ENCODE measurements at places on chromosomes 1 and 21.

DNA sequence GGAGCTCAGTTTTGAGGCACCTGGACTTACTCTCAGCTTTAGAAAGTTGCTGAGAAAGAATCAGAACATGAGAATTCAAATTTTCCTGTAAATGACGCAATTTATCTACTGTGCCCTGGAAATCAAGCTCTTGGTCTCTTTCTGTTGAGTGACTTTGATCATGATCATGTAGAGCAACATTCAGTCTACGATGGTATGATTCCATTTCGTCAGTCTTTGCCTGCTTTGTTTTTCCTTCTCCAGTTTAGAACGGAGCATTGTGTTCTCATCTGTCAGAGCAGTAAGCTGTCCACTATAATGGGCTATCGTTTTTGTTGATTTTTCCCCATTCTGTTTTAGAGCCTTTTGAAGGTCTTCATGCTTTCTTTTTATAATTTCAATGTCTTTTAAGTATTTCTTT lies 20.7 kb downstream of the SFT2D2 start:
- DNase-seq: no peak

DNA sequence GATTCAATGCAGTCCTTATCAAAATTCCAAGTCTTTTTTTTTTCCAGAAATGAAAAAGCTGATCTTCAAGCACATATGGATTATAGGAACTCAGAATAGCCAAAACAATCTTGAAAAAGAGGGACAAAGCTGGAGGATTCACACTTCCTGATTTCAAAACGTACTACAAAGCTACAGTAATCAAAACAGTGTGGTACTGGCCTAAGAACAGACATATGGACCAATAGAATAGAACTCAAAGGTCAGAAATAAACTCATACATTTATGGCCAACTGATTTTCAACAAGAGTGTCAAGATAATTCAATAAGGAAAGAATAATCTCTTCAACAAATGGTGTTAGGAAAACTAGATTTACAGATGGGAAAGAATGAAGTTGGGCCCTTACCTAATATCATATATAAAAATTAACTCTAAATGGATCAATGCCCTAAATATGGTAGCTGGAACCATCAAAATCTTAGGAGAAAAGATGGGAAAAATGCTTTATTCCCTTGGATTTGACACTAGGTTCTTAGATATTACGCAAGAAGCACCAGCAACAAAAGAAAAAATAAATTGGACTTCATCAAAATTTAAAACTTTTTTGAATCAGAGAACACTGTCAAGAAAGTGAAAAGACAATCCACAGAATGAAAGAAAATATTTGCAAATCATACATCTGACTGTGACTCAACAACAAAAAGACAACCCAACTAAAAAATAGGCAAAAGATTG lies 4.0 kb upstream of the KRTAP10-12 start:
- DNase-seq: no peak

GRCh38 chr1:19770436-19771190 lies 29.1 kb downstream of the TMCO4 start:
- DNase-seq: no peak

GRCh38 chr1:159162516-159163265 lies 8.7 kb upstream of the CADM3 start:
- no peak for DNase-seq

- DNase-seq: no peak
Observed at GRCh38 chr1:152348447-152348846, 11.4 kb downstream of the FLG2 start.

- no peak for DNase-seq
Observed at GRCh38 chr1:3690282-3691065, 38.2 kb downstream of the TP73 start.

DNA sequence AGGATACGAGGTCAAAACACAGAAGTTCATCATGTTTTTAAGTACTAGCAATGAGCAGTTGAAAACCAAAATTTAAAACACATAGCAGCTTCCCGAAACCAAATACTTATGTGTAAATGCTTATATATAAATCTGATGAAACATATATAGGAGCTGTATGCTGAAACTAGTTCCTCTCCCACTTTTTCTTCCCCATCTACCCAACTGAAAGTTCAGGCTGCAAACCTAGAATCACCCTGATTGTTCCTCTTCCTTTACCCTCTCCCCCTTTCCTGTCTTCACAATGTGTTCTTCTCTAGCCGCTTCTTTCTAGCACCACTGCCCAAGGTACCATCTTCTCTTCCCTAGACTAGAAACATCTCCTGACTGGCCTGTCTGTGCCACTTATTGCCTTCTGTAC lies 90.6 kb downstream of the ST3GAL3 start:
- no peak for DNase-seq

DNA sequence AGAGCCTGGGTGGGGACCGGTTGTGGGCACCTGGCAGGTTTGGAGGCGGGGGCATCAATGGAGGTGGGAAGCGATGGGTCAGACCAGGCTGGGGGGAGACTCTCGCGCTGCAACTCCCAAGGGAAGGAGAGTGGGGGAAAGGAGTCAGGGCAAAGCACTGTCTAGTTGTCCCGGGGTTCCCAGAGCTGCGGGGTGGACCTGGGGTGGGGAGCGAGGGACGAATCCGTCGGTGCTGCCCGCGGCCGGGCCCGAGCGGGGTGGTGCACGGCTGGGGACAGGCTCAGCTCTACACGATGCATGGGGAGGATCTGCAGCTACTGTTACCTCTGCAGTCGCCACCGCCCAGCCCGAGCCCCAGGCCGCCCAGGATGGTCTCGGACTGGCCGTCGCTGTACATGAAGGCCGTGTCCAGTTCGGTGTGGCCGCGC lies 427 bp downstream of the AKR7A2 start:
- DNase-seq: peak; percentile 33

- DNase-seq: no peak
Observed at GRCh38 chr1:209250861-209251636, 332.5 kb upstream of the CAMK1G start.

GRCh38 chr1:175394739-175395138 lies 202.2 kb upstream of the KIAA0040 start:
- DNase-seq: no peak

GRCh38 chr1:114003431-114003830 lies 24.2 kb downstream of the OLFML3 start:
- DNase-seq: no peak

GRCh38 chr1:55773211-55773940 lies 558.2 kb upstream of the USP24 start:
- DNase-seq: no peak

GRCh38 chr1:113758631-113759332 lies 504 bp downstream of the PHTF1 start:
- DNase-seq: peak; percentile 50

DNA sequence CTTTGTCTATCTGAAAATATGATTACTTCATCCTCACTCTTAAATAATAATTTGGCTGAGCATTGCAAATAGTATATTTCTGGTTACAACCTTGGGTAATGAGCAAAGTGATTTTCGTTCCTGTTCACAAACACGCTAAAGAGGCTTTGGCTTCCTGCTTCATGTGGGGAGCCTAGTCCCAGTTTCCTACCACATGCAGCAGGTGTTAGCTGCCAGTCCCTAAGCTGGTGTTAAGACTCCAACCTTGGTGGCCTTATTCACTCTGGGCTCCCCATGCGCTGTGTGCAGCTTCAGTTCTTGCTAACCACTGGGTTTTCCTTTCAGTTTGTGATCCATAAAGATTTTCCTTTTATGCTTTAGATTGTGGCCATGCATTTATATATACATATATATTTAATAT lies 56.7 kb upstream of the BARHL2 start:
- DNase-seq: no peak

DNA sequence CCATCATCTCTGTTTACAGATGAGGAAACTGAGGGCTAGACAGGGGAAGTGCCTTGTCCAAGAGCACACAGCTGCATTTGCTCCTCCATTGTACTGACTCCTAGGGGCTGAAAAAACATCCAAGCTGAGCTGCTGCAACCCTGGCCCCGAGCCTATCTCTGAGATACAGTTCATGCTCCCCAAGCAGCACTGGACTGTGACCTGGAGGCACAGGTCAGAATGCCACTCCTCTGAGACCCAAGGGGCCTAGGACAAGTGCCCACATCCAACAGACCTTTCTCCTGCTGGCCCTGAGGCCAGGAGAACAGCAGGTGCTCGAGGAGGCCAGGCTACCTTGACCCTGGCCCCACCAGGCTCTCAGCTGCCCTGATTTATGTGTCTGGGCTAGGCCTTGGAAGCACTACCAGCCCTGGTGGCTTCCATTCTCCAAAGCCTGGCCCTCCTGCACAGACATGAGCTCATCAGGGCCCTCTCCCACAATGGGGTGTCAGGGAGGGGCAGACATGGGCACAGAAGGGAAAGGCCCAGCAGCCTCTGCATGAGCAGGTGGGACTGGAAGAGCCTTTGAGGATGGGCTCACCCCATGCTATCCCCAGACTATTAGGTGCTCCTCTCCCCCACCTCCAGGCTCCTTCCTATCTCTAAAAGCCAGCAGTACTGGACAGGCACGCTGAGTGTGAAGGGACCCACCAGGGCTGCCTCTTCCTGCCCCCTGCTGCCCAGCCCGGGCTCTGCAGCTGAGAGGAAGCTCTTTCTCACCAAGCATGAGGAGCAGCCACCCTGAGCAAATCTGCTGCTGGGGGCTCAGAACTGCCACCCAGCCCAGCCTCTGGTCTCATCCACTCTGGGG lies 18.8 kb downstream of the ADGRB2 start:
- DNase-seq: no peak

GRCh38 chr1:9494936-9495758 lies 44.1 kb upstream of the SLC25A33 start:
- DNase-seq: peak; percentile 61

GRCh38 chr1:22553991-22554522 lies 9.2 kb upstream of the EPHA8 start:
- DNase-seq: no peak

DNA sequence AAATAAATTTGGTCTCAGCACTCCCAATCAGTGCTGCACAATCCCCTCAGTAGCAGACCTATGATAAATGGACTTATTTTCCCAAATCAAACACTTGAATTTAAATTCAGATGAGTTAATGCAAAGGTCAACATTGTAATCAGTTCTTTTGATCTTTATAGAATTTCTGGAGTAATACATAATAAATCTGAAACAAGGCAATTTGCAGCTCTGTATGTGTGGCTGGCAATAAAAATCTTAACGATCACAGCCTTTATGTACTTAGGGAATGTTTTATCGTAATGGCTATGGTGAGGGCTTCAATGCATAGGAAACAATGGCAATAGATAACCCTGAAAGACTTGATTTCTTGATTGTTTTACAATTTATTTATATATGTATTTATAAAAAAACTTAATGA lies 91.4 kb downstream of the GPATCH2 start:
- no peak for DNase-seq

GRCh38 chr1:218345673-218346390 lies 696 bp downstream of the TGFB2 start:
- peak; percentile 14 for DNase-seq

- no peak for DNase-seq
Observed at GRCh38 chr1:241115784-241116183, 241.2 kb downstream of the RGS7 start.

GRCh38 chr1:87840767-87841166 lies 512.1 kb downstream of the LMO4 start:
- no peak for DNase-seq

DNA sequence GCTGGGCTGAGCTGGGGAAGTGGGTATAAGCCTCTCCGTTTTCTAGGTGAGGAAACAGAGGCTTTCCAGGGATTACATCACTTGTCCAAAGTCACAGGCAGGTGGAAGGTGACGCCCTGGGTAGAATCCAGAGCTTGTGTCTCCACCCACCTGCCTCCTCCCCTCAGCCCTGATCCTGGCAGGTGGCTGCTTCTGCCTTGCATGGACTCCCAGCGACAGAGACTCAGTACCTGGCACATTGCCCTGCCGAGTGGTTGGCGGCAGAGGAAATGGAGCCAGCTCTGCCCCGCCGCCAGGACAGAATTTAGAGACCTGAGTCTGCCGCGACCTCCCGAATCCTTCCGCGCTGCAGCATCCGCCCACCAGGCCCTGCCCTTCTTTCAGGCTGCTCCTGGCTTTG lies 2.1 kb downstream of the PLA2G2E start:
- no peak for DNase-seq

GRCh38 chr21:41196993-41197392 lies 29.0 kb downstream of the BACE2 start:
- no peak for DNase-seq

GRCh38 chr1:52546852-52547251 lies 6.0 kb downstream of the TUT4 start:
- no peak for DNase-seq

GRCh38 chr1:220841293-220841692 lies 38.0 kb upstream of the HLX start:
- no peak for DNase-seq

GRCh38 chr1:113178522-113178921 lies 105.5 kb downstream of the LRIG2 start:
- no peak for DNase-seq

GRCh38 chr1:168742994-168743650 lies 14.1 kb upstream of the DPT start:
- no peak for DNase-seq

DNA sequence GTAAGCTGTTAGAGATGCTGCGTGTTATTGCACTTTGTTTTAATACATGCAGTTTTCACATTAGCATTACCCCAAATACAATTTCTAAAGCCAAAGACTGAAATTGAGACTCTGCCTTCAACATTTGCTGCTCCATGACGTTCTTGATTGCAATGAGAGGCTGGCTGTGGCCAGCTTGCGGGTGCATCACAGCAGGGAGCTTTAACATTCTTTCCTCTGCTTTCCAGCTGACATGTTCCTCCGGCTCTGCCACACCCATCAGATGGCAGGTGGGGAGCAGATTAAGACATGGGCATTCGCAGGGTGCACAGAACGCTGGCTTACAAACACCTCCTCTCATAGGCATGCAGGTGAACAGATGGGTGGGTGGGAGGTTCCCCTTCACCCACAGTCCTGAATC lies 314.1 kb downstream of the DISC1 start:
- no peak for DNase-seq

DNA sequence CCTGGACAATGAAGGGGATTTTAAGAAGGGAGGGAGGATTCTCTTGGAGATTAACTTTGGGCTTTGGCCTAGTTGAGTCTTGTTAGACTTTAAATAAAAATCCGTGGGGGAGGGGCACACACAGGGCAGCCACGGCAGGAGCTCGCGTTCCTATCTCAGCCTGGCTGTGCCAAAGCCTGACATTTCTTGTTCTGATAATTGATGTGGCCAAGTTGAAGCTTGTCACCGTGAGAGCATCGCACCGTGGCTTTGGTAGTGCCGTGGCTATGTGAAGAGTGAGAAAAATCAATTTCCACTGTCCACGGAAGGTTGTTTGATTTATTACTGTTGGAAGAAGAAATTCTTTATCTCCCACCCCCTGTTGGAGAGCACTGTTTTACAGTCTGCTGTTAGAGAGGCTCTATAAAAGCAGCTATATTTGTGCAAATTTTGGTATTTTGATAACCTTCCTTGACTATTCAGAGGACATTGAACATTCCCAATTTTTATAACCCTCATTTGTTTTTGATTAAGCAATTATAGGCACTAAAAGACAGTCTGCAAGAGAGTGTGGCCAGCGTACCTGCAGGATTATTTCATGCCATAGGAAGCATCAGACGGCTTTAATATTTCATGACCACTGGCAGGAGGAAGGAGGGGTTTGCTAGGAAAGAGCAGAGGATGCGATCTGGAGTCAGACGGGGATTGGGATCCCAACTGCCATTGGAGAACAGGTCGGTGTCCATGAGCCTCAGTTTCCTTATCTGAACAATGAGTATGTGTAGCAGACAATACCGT lies 160.7 kb downstream of the KAZN start:
- DNase-seq: no peak

GRCh38 chr1:48581270-48581669 lies 109.3 kb upstream of the SPATA6 start:
- no peak for DNase-seq

Measured in CD8-positive, alpha-beta T cell (primary cell).